ENCODE measurements at places on chromosomes 2 and 18.

- DNase-seq, result no peak
Measured at GRCh38 chr2:97676620-97677019, 7.1 kb downstream of the C2orf92 start.

DNA sequence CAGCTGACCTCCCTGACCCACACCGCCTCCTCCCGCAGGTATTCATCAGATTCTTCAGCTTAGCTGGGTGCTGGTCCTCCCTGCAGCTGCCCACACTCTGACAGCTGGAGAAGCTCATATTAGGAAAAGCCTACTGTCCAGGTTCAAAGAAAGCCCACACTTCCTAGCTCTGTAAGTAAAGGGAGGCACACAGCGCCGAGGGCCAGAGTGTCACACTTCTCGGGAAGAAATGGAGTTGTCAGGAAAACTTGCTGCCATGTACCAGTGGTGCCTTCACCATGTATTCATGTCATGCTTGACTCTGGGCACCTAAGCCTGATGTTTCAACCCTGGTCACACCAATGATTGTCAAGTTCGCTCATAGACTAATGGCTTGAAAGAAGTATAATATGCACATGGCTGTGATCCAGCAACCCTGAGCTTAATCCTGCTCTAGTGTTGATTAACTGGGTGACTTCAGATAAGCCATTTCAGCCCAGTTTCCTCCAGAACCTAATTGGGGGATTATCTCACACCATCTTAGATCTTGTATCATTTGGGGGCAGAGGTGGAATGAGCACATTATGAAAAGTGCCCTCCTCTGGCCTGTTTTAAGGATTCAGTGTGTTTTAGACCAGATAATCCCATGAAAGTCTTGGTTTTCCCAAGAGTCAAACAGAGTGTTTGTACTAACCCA, 180.3 kb upstream of the PARD3B start:
- DNase-seq, result no peak

GRCh38 chr18:5626130-5626880, 82.5 kb upstream of the EPB41L3 start:
- no peak for DNase-seq

DNA sequence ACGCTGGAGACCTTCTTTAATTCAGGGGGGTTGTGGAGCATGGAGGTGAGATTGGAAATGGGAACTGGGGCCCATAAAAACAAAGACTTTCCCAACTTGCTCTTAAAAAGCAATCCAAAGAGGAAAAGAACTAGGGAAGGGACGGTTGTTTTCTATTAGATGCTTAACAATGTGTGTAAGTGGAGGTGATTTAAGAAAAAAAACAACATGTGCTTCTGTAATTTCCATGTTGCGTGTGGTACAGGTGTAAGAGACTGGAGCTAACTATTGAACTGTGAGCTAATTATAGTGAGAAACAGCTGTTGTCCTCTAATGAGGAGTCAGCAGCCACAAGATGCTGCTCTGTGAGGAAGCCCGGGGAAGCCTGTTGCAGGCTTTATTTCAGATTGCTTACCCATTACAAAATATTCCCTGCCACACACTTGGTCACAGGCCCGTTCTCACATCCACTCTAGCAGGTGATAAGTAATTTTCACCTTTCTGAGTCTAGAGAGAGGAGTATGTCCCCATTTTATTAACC, 280.6 kb upstream of the PARD3B start:
- no peak for DNase-seq

DNA sequence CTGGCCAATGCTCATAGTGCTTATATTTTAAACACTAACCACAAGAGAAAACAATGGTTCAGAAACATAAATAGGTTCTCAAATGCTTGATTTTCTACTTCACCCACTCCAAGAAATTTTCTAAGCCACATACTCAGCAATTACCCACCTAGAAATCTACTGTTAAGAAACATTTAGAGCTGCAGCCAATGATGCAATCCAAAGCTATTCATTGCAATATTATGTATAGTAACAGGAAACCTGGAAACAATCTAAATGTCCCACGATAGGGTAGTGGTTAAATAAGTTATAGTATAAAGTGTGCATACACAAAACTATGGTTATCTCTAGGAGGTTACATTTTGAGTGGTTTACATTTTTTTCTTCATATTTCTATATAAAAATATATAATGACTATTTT, 5.7 kb downstream of the FAM237A start:
- peak; percentile 4 for DNase-seq

GRCh38 chr18:76231402-76231801, 263.6 kb downstream of the ZNF516 start:
- DNase-seq, result no peak

GRCh38 chr18:78619854-78620253, 359.8 kb upstream of the SALL3 start:
- DNase-seq, result no peak

GRCh38 chr18:75480487-75480886, 53.0 kb upstream of the SMIM21 start:
- DNase-seq, result no peak

DNA sequence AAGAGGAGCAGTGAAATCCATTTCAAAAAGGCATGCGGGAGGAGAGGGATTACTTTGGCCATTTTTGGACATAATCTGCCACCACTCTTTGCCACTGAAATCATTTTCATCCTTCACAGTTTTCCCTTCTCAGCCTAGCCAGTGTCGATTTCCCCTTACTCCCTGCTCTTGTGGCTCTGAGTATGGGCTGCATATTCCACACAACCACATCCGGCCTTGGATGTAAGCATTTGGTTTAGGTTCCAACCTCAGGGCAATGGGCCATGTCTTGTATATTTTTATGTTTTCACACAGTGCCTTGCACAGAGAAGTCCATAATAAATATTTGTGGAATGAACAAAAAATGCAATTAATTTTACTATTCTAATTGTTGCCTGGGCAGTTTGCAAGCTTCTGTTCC, 7.7 kb upstream of the SERPINE2 start:
- no peak for DNase-seq

- no peak for DNase-seq
Measured at GRCh38 chr2:6770006-6770405, 95.7 kb downstream of the CMPK2 start.

GRCh38 chr18:73283788-73284187, 416.0 kb upstream of the NETO1 start:
- no peak for DNase-seq

DNA sequence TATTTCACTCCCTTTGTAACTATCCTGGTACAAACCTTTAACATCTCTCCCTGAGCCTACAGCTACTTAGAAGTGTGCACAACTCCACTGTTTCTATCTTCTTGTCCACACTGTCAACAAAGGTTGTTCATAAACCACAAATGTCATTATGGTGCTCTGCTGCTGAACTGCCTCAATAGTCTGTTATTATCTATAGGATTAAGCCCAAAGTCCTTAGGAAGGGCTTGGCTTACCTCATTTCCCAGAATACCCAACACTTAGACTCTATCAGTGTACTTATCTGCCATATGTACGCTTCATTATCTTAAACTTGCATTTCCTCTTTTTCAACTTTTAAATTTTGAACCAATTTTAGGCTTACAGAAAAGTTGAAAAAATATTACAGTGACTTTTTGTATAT, 94.2 kb downstream of the HNMT start:
- no peak for DNase-seq

DNA sequence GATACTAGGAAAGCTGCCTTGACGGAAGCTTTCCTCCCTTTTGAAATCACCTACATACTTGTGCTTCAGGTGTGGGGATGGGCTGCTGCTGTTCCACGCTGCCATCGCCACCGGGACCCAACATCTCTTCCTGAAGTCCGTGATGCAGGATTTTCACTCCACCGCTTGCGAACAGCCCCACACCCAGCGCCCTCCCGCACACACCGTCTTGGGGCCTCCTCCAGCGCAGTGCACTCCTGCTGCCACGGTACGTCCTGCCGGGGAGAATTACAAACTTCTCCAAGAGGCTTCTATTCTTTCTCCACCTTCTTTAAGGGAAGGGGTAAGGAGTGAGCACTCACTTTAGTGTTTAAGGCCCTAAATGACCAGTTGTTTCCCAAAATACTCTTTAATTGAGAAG, 58.2 kb downstream of the HRH4 start:
- DNase-seq, result no peak

- DNase-seq, result no peak
Measured at GRCh38 chr2:209519271-209519670, 95.4 kb downstream of the MAP2 start.

DNA sequence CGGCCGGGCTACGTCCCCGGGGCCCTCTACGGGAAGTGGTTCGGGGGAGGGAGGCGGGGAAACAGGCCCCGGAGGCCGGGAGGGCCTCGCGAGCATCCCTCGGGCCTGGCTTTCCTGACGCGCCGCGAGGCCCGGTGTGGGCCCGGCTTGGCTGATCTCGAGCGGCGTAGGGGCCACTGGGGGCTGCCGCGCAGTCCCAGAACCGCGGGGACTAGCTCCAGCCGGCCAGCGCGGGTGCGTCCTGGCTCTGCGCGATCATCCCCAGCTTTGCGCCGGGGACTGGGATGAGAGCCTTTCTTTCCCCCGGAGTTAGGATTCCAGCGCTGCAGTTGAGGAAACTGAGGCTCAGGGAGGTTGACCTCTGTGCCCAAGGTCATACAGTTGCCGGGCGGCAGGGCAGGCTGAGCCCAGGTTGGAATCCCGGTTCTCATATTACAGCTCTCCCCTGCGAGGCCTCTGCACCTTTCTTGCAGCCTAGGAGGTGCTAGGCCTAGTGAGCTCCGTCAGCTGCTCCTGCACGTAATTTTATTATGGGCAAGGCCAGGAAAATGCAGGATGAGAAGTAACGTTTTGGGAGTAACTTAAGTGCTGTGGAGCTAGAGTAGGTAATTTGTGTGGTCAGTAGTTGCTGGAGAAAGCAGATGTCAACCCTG, 501 bp downstream of the LPIN1 start:
- DNase-seq, result no peak

GRCh38 chr18:28004606-28005005, 172.3 kb downstream of the CDH2 start:
- no peak for DNase-seq

- DNase-seq, result no peak
Measured at GRCh38 chr2:230412846-230413245, 3.2 kb upstream of the SP100 start.

GRCh38 chr2:237458519-237458918, 28.5 kb upstream of the MLPH start:
- no peak for DNase-seq

- no peak for DNase-seq
Measured at GRCh38 chr2:157443090-157443489, 799 bp downstream of the CYTIP start.

DNA sequence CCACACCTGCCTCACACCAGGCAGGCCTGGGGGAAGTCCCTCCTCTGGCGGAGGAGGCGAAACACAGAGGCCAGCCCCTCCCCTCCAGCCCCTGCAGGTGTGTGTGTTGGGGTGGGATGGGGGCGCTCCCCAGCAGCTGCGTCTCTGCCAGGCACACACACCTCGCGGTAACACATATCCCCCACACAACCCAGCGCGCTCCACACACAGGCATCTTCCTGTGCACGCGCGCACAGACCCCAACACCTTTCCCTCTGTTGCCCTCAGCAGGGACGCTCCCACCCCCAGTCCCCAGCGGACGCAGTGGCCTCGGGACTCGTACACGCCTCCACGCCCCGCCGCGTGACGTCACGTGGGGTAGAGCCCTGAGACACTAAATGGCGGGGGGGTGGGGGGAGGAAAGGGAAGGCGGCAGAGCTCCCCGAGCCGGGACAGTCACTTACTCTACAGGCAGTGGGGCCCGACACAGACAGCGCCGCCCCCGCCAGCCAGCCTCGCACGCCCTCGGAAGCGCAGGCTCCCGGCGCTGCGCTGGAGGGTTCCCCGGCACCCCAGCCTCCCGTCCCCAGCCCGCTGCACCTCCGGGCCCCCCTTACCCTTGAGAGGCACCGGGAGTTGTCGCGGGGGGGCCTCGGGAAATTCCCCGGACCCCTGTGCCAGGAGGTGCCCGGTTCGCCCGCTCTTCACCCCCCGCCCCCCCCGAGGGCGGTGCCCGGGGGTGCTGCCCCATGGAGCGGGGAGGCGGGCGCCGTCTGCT, at the start of gene WNT10A:
Gene WNT10A, plus strand, starts transcription at position 751 of the 757 bp plus-strand sequence. CDS start 144 bp downstream, outside the sequence.
- DNase-seq, result no peak

DNA sequence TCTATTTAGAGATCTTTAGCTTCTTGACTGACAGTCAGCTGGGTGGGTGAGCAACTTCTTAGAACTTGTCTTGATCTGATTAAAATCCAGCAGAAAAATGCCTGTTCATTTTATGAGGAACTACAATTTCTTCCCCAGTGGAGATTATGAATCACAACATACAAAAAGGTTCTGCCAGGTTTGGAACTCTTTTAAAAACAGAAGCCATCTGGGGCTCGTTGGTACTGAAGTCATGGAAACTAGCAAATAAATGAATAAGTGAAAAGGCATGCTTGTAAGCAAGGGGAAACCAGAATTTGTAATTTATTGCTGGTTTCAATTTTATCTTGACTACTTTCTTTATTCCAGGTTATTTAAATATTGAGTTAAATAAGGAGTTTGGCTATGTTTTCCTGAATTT, 767.4 kb downstream of the MBD2 start:
- DNase-seq, result no peak

GRCh38 chr2:7480431-7480830, 563.2 kb downstream of the RNF144A start:
- DNase-seq, result no peak

- no peak for DNase-seq
Measured at GRCh38 chr2:166444306-166444705, 49.7 kb downstream of the SCN7A start.

DNA sequence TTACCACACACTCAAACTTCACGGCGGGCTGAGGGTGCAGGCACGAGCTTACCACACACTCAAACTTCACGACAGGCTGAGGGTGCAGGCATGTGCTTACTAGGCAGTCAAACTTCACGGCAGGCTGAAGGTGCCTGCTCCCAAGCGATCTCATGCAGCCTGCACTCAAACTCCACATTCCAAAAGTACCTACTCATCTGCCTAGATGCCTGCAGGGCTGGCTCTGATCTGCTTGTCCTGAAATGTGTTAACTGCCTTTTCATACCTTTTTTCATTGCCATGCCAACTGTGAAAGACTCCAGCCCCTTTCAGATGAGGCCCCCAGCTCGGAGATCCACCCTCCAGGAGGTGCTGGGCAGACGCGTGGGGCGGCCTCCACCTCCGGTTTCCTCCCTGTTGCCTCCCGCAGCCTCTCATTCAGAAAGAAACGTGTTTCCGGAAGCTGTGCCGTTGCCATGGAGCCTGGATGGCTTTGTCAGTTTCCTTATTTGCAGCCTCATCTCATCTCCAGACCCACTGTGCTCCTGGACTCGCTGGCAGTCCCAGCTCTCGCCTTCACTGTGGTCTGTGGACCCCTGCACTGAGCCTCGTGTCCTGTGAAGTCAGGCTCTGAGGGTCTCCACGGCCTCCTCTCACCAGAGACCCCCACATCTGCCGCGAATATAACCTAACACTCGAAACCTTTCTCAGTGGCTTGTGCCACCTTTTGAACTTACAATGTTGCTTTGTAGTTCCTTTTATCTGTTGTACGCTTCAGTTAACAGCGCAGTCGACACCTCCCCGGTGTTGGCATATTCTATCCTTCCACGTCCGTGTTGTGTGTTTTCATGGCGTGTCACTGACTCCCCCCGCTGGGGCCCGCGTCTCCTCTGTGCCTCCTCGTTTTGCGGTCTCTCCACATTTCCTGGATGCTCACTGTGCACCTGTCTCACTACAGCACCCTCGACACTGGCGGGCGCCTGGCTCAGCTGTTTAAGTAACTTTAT, 106.1 kb upstream of the ALKAL2 start:
- no peak for DNase-seq

All from NCI-H1930 (cell line).